ENCODE measurements at places on chromosomes 1 and 21.

DNA sequence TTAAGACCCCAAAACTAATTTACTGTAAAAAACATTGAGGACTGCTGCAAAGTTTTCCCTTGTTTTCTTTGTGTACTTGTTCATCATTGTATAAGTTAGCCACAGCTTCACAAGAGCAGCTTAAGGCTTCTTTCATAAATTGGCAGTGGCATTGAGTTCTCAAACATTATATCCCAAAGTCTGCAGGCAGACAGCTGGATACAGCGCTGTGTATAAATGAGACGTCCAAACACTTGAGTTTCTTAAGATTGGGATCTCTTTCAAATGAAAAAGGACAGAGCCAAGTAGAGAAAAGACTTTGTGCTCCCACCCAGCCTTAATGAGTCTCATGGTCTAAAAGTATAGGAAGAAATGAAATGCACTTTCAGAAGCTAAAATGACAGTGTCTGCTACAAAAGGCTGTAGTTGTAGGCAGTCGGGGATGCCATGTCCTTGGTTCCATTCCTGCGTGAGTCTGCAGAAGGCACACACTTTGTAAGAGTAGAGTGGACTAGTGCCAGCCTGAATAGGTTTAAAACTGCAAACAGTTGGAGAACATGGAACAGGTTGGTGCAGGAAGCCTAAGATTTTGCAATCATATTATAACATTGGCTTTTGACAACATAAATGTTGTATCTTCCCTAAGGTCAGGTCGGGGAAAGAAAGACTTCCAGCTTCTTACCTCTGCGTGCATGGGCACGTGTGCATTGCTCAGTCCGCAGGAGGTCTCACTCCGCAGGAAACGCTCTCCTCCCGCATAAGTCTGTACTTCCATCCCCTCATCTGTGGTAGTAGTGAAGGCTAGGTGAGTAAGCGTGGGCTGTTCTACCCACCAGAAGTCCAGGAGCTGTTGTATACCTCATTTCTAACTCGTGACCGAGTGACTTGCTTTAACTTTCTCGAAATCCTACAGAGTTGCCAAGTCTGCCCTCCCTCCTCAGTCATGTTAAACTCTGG lies 94.4 kb downstream of the CD247 start:
- DNase-seq, result no peak

- DNase-seq, result no peak
Measured at GRCh38 chr1:68490046-68490651, 6.7 kb downstream of the DEPDC1 start.

DNA sequence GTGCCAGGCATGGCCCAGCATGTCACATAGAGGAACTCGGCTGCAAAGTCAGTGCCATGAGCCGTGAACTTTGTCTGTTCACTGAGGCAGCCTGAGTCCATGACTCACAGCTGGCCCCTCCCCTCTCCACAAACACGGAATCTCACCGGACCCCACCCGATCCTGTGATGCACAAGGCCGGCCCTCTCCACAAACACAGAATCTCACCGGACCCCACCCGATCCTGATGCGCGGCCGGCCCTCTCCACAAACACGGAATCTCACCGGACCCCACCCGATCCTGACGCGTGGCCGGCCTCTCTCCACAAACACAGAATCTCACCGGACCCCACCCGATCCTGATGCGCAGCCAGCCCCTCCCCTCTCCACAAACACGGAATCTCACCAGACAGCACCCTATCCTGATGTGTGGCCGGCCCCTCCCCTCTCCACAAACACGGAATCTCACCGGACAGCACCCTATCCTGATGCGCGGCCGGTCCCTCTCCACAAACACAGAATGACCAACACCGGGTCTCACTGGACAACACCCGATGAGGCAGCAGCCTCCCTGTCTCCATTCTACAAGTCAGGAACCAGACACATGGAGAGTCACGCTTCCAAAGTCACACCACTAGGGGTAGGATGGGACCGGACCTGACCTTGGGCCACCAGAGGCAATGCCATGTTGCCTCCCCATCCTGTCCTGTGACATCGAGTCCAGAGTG lies 39.6 kb upstream of the GPR153 start:
- no peak for DNase-seq

DNA sequence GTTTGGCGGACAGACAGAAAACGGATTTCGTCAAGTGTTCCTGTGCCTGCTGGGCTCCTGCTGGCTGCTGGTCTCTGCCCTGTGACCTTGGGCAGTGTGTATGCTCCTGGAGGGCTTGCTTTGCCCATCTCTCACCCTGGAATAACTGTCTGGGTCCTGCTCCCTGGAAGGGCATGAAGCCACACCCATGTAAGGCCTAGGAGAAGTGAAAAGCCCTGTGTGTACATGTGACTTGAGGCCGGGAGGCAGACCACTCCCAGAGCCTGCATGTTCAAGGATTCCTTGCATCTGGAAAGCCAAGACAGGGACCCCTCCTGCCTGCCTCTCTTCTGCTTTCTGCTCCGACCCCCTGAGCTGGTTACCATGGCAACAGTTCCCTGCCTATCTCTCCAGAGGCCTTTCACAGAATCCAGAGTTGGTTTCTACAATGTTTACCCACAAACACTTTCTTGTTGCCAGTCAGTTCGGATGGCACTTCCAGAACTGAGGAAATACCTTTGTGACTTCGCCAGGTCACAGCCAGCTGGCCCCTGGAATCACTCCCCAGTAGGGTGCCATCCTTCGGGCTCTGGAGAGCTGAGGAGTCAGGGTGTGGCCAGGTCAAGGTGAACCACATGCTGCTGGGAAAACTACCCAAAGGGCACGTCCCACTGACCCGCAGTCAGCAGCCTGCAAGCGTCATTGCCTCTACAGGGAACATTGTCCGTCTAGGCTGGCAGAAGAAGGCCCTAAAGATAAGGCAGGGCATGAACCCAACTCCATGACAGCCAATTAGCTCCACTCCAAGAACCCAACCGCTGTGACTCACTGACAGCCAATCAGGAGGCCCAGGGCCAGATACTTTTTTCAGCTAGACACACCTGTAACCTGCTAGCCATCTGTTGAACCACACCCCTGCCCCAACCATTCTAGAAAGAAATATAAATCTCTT lies 14.7 kb upstream of the GPR37L1 start:
- DNase-seq, result peak; percentile 66

GRCh38 chr1:46452931-46453325 lies 36.7 kb upstream of the DMBX1 start:
- no peak for DNase-seq
